ENCODE measurements at places on chromosomes 11 and 22.

- DNase-seq, result no peak
Observed at GRCh38 chr11:45239733-45240132, 46.4 kb downstream of the SYT13 start.

DNA sequence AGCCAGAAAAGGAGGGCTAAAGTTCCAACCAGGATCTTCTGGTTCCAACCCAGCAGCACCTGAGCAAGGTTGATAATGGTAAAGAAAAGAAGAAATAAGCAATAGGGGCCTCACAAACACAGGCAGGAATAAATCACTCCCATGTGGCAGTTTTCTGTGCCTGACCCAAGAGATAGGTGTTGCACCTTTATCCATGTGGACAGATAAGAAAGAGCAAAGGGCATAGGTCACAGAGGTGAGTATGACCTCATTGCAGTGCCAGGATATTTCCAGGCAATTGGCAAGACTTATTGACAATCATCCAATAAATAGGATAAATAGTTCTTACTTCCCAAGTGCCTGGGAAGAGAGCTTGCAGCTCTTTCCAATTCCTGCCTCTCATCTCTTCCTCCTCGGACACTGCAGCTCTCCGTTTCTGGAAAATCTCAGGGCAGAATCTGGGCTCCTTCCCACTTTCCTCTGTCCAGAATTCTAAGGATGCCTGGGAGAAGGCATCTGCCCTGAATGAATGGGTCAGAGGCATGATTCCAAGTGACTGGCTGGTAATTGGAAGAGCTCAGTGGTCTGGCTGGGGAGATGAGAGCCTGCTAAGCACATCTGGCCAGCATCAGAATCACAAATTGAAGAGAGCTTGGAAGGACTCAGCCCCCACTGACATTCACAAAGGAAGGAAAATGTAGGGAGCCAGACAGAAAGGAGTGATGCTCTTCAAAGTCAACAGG lies 14.5 kb upstream of the LRRC55 start:
- no peak for DNase-seq

- DNase-seq, result no peak
Observed at GRCh38 chr11:66172146-66172545, 96.3 kb upstream of the RAB1B start.

GRCh38 chr11:45083544-45084087 lies 62.8 kb upstream of the PRDM11 start:
- no peak for DNase-seq

DNA sequence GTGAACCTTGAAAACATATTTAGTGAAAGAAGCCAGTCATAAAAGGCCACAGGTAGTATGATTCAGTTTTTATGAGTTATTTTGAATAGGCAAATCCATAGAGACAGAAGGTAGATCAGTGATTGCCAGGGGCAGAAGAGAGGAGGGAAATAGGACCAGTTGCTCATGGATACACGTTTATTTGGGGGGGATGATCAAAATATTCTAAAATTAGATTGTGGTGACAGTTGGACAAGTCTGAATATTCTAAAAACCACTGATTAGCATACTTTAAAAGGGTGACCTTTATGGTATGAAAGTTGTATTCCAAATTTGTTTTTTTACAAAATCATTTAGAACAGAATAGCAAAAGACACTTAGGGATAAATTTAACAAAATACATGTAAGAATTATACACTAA lies 28.6 kb downstream of the QSER1 start:
- no peak for DNase-seq

- DNase-seq, result no peak
Observed at GRCh38 chr11:62823677-62824076, 8.2 kb downstream of the STX5 start.

DNA sequence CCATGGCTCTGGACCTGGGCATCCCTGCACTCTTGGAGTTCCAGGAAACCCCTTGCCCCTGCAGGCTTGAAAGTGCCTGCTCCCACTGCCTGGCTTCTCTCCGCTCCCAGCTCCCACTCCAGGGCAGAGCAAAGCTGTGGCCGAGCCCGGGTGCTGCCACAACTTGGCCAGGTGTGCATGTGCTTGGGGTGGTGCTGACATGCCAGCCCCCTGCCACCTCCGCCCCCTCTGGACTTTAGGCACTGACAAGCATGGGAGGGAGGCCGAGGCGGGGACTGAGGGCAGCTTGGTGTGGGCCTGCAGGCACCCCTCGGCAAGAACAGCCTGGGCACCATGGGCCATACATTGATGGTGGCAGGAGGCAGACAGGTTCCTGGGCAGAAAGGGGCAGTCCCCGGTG lies 56.4 kb upstream of the B3GNT6 start:
- DNase-seq, result no peak

GRCh38 chr11:118211006-118211405 lies 13.8 kb downstream of the JAML start:
- DNase-seq, result no peak

Data from stimulated activated CD8-positive, alpha-beta memory T cell treated with anti-CD3 and anti-CD28 coated beads, Interleukin-4, amount 100 ng/mL, for 1 hour (primary cell).